HuH-7.5 (cell line): ENCODE measurements at places on chromosomes 7 and 10.

- DNase-seq: no peak
These were observed 9.6 kb upstream of the VIPR2 start for GRCh38 chr7:159154243-159154642.

DNA sequence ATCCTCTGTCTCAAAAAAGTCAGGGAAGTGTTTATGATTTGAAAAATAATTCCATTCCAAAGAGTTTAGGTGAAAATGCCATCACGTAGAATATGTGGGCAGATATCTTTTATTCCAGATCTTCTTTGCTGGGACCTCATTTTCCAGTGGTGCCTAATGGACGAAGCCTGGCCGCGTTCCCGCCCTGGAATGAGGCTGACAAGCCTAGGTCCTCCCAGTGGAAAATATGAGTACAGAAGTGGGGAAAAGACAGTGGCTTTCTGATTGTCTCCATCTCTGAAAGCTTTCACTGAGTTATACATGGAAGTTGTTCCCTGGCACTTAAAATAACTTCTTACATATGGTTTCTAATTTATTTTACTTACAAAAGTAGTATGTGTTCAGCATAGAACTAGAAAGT, 139.4 kb downstream of the TACC2 start:
- DNase-seq: no peak

DNA sequence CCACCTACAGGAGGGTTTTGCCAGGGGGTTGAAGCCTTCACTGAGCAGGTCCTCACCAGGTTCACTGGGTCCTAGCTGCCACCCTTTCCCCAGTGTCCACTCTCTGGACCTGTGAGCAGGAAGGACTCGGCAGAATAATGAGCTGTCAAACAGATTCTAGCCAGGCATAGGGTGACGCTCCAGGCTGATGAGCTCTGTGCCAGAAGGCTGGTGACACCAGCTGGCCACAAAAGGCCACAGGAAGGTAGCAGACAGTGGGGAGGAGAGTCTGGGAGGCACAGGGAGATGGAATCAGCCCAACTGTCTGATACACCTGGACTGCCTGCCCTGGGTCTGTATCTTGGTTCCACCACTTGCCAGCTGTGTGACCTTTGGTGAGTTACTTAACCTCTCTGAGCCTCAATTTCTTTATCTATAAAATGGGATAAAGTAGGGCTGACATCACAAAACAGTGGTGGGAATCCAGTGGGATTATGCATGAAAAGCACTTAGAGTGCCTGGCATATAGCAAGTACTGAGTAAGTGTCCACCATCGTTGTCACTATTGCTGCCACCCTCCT, 26.7 kb upstream of the NDST2 start:
- DNase-seq: no peak

DNA sequence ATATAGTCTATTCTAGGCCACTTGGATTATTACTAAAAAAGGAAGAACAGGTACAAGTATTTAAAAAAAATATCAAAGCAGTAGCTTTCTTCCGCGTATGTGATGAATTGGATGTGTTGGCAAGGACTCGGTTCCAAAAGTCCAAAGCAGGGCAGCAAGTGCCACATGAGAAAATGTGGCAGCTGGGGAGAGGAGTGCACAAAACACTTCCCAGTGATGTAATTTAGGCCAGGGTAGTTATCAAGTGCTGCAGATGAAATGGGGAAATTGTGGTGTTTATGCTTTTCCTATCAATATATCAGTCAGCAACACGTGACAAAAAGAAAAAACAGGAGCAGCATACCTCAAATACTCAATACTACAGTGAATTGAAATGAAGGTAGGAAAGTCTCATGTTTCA, 7.0 kb downstream of the RHOBTB1 start:
- no peak for DNase-seq

DNA sequence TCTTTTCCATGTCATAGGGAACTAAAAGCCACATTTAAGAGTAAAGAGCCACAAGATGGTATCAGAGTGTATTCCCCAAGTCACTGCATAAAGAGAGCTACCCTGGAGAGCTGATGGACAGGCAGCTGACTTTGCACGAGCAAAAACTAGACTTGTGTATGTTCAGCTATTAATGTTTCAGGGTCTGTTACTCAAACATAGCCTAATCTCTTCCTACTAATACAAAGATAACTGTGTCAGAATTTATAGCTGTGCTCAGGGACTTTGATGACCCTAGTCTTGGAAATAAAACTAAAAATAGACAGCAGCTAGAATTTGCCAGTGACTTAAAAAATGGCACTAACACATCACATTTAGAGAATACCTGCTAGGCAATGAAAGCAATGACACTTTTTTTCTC, 45.5 kb upstream of the LRRTM3 start:
- no peak for DNase-seq

GRCh38 chr7:74466196-74466813, 12.6 kb downstream of the GTF2IRD1 start:
- DNase-seq: no peak

DNA sequence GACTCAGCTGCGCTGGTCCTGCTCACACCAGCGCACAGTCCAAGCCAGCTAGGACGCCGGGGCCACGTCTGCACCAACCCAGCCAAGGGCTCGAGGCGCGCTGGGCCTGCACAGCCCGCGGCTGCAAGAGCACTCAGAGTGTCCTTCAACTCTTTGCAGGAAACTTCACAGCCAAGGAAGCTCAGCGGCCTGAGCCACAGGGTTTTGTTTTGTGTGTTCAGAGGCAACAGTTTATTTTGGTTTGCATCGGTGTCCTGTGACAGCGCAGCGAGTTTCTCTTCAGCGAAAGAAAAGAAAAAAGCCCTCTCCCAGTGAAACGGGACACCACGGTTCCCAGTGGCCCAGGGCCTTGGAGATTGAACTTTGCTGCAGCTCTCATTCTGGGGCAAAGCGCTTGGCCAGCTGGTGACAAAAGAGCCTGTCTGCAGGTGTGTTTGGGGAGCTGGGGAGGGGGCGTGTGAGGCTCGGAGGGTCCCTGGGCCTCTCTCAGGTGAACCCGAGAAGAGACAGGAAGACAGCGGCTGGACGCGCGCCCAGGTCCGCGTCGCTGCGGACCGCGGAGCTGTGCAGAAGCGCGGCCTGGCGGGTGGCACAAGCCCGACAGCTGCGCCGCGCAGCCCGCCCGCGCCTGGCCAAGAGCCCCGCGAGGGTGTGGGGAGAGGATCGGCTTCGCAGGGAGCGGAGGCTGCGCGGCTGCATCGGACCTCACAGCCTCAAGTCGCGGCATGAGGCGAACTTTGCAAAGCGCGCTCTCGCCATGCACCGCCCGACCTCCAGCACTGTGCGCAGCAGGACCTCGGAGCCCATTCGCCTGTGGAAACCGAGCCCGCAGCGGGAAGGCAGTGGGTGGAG, 922 bp downstream of the CXCL12 start:
- no peak for DNase-seq

DNA sequence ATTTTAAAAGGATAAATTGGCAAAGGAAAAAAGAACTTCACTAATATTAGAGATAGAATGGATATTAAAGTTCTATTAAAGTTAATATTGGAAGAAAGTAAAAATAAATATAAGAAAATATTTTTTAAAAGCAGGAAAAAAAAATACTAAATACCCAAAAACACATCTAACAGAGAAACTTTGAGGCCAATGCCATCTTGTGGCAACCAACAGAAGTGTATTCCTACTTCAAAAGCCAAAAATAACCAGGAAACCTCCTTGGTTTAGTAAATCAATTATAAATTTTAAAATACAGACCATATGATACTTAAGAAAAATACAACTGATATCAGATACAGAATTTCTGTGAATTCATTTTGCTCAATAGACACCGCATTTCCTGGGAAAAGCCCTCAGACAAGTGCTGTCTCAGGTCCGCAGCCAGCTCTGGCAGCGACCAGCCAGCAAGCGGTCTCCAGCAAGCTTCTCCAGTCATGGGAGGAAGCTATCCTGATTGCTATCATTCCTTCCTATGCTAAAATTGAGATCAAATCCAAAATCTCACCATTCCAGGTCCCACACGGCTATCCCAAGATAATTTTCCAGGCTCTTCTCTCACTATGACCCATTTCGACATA, 65.3 kb downstream of the LMBR1 start:
- DNase-seq: no peak

GRCh38 chr10:27225642-27226257, 14.8 kb downstream of the ACBD5 start:
- no peak for DNase-seq

DNA sequence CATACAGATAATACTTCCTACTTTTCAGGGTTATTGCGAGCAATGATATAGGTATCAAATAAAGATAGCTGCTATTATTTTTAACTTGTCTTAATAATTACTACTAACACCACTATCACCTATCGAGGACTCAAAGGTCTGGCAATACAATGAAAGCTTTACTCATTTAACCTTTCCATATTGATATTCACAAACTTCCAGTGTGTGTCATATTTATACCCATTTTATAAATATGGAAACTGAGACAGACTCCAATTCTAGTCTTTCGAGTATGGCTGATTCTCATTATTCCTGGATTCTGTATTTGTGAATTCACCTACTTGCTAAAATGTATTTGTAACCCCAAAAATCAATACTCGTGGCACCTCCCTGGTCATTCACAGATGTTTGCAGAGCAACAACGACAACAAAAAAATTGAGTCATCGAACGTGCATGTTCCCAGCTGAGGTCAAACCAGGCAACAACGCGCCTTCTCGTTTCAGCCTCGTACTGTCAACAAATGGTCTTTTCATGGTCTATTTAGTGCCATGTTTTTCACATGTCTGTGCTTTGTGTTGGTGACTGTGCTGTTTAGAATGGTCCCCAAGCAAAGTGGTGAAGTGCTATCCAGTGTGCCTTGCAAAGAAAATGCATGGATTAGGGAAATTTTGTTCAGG, 51.7 kb downstream of the SMURF1 start:
- peak; percentile 45 for DNase-seq

GRCh38 chr10:64867501-64867962, 1346.3 kb downstream of the REEP3 start:
- no peak for DNase-seq

GRCh38 chr10:47146572-47146971, 153.4 kb upstream of the GDF10 start:
- DNase-seq: no peak

GRCh38 chr10:33112831-33113455, 154.9 kb upstream of the ITGB1 start:
- no peak for DNase-seq

DNA sequence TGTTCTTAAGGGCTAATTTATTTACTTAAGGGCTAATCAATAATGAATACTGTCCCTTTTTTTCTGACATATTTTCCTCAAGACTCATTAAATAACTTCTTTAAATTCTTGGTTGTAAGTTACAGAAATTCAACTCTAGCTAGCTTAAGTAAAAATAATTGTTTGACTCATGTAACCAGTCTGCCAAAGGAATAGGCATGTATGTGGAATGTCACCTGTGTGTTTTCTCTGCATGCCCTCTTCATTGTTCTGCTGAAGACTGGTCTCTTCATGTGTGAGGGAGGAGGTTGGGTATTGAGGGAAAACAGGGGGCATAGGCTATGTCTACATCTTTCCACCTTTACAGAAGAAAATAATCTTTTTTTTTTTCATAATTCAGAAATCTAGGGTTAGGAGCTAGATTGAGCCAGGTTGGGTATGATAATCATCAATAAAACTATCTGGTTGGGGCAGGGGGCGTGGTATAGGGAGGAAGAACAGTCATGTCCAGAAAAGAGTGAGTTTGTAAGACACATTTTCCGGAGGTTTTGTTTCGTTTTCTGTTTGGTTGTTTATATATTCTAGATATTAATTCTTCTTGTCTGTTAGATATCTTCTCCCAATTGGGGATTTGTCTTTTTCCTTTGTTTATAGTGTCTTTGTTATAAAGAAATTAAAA, 37.9 kb downstream of the EXOC4 start:
- DNase-seq: no peak

DNA sequence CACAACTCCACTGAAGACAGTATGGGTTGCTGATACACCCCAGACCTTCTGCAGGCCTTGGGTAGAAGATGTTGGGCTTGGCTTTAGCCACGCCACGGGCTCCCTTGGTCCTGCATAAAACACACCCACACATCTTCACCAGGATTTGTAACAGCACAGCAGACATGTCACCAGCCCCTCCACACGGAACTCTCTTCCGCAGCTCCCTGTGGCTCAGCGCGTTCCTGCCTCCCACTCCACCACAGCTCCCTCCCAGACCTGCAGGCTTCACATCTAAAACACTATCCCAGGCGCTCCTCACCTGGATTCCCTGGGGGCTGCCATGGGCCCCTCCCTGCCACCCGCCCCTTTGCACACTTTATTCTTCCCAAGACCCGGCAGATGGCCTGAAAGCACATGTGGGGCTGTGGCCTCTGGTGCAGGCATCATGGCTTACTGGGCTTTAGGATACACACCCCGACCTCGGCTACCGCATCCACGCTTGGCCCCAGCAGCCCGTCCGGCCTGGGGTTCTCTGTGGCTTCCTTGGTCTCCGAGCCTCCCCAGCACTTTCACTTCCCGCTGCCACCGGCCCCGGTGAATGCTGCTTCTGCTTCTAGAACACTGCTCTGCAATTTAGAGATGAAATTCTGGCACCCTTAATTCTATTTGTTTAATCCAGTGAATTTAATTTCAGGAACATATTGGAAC, 432.9 kb downstream of the DNAJB6 start:
- DNase-seq: no peak

DNA sequence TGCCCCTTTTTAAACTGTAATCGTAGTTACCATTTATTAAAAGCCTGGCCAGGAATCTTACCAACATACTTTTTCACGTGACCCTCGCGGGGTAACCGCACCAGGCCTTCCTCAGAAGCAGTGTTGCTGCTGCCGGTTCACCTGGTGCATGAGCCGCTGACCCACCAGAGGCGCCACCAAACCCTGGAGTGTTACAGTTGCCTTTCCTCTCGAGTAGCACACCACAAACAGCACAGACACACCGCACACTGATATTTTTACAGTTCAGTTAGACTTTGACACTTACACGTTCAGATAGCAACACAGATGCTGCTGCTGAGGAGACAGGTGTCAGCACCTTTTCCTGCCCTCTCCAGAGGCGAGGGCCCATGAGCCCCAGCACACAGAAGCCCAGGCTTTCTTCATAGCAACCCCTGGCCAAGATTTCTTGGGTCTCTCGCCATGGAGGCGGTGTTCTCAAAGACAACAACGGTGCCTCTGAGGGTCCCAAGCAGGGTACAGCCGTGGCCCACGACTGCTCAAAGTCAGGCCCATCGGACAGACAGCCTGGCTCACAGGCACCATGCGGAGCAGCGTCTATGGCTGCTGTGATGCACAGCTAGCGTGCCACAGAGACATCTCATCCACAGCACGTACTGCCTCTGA, 123.1 kb downstream of the DIP2C start:
- no peak for DNase-seq

- no peak for DNase-seq
These were observed 149.4 kb downstream of the SNX10 start for GRCh38 chr7:26441002-26441521.

GRCh38 chr10:96339956-96340904, 18.6 kb downstream of the OPALIN start:
- DNase-seq: peak; percentile 24

- no peak for DNase-seq
These were observed at the start of gene HOXA6 for GRCh38 chr7:27147199-27148030. TSS of gene HOXA6 (minus strand) at chr7:27147774. CDS start at chr7:27147749, 25 bp downstream.

DNA sequence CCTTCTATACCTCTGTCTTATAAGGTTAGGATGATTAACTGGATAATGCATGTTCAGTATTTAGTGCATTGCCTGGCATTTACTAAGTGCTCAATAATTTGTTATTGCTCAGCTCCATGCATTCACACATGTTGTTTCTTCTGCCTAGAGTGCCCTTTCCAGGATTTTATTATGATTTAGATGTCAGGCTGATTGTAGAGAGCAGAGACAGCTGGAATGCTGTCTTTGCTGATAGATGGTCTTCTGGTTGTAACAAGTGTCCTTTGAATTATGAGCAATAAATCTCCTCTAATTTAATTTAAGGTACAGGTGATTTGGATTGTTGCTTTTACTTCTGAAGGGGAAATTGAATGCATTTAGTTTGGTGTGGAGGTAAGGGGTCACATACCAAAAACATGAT, 548.0 kb downstream of the MAGI2 start:
- no peak for DNase-seq

GRCh38 chr7:16847381-16847860, 34.4 kb downstream of the AGR3 start:
- peak; percentile 64 for DNase-seq
